ENCODE measurements at places on chromosomes 16 and 17. TPM values are rescaled to one million over a fixed set of nuclear protein-coding genes. Genes with fewer than 3 reads are reported as not detected.

Gene KRTAP1-1
- total RNA-seq: not detected

DNA sequence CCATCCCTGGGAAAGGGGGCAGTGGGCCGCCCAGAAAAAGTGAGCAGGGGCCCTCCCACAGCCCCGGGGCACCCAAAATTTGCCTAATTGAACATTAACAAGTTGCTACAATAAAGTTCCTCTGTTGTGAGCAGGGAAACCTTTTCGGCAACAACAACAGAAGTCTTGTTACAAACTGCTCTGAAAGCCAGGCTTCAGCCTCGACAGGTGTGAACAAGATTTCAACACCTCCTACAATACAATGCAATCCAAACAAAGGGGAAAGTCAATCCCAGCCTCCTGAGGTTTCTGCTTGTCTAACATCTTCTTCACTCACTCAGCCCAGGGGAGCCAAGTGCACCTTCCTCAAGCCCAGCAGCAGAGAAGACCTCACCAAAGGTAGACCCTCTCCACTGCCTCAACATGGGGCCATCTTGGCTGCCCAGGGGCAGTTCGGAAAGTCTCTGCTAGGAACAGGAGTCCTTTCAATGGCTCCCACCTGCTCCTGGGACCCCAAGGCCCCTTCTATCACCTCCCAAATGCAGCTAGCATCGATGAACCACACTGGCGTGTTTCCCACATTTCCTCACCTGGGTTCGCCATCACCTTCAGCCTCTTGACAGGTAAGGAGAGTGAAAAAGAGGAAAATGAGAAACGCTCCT, 19.1 kb downstream of the ZFHX3 start:
- DNase-seq: no peak

DNA sequence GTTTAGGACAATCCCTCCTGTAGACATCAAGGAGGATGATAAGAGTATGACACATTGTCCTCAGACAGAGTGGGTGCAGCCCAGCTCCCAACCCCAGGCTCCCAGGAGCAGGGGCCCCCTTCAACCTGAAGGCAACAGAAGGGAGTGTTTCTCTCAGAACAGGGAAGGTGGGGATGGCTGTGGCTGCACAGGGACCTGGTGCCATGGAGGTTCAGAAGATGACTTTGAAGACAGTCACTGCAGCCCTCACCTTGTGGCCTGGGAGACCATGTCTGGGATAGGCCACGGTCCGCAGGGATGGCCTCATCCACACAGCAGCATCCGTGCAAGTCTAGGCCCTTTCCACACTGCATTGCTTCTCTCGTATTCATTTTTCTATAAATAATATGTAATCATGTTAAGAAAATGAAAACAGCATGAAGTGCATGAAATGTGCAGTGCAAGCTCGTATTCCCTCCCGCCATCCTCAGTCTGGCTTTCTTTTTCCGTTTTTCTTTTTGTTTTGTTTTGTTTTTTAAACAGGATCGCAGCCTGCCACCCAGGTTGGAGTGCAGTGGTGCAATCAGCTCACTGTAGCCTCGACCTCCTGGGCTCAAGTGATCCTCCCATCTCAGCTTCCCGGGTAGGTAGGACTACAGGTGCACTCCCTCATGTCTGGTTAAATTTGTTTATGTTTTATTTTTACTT, 71.1 kb downstream of the METRNL start:
- DNase-seq: no peak

Gene CLDN7
- not detected for total RNA-seq

GRCh38 chr16:15598648-15599190, 44.2 kb downstream of the MARF1 start:
- no peak for DNase-seq

DNA sequence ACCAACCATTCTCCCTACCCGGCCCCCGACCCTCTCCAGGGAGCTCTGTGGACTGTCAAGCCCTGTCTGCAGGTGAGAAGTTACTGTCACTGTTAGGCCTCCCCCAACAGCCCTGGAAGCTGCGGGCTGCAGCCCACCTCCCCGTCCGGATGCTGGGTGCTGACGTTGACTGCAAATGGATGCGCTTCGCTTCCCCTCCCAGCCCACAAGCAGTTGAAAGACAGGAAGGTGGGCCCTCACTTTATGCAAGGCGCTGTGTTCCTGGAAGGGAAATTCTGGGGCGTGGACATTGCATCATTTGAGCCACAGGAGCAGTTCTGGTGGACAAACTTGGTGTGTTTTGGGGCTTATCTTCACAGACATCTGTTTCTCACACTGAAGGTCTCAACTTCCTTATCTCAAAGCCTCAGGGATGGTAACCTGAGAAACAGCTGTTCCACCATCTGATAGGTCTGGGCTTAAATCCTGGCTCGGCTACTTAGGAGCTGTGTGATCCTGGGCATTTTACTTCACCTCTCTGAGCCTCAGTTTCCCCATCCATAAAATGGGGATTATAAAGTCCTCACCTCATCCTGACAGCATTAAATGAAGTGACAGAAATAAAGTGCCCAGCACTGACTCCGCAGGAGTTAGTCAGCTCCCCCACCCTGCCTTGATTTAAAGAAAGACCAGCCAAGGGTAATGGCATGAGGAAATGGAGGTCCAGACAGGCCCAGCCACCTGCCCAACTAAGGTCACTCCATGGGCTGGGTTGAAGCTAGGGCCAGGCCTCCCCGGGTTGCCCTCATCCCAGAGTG, 4.6 kb upstream of the DRC7 start:
- peak; percentile 60 for DNase-seq

GRCh38 chr17:66740226-66740625, 94.7 kb upstream of the CACNG5 start:
- DNase-seq: no peak

Gene KRTAP3-1
- total RNA-seq: not detected

DNA sequence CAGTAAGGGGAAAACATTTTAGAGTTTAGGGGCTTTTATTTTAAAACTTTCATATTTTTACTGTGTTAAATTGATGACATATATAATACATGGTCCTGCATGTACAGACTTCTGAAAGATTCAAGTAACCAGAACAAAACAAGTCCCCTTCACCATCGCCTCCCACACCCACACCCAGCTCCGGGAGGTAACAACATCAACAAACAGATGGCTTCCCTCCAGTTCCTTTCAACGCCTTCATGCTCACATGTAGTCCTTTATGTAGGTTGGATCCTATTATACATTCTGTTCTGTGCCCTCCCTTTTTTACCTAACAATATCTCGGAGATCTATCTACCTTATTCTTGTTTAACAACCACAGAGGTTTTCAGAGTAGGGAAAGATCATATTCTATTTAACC, 30.5 kb downstream of the GINS3 start:
- no peak for DNase-seq

DNA sequence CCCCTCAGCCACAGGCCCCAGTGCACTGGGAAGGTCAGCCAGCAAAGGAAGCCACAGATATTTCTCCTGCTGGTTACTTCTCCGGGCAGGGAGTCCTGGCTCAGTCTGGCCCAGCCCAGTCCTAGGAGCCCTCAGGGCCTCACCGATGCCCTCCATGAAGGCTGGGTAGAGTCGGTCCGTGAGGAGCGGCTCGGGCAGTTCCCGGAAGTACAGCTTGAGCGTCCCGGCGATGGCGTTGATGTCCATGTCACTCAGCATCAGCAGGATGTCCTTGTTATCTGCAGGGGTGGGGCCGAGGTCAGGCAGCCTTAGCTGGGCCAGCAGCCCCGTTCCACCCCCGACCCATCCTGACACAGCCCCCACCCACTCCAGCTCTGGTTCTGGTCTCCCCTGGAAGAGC, 13.7 kb downstream of the TIMM22 start:
- no peak for DNase-seq

Measured in activated CD4-positive, alpha-beta T cell treated with anti-CD3 and anti-CD28 coated beads, Interleukin-2, amount 10 ng/mL, durations not matched to agents 7 days and 5 days (primary cell).